ENCODE measurements at places on chromosomes 2 and 18.

DNA sequence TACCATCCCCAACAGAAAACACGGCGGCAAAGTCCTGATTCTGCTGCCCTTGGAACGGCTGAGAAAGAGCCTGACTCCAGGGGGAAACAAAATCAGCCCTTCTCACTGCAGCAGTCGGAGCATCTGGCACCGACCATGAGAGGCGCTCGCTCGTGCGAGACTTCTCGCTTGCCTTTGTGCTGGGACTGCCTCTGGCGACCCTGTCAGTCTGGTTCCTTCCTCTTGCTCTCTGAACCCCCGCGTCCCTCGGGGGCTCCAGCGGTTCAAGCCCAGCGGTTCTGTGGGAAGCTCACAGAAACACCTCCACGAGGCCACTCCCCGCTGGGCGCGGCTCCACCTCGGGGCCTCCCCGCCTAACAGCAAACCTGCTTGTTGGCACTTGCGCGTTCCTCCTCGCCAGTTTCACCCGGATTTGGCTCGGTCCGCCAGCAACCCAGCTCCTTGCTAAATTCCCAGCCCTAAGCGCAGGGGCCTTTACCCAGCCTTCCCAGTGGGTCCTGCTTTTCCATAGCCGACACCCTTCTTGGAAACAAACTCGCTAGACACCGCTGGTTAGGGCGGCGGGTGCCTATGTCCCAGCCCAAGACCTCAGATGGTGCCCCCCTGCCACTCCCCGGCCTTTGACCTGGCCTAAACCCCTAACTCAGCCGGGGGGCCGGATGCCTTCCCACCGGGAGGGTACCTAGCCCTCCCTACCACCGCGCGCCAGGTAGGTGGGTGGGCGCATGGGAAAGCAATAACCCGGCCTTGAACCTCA lies 2.2 kb downstream of the RND3 start:
- H3K27me3 ChIP-seq = peaks cover 27% of the 10 kb centered on the region
- H3K4me1 ChIP-seq = peaks cover 26% of the 10 kb centered on the region
- H3K4me3 ChIP-seq = peak overlapping the region; percentile 45
- H3K36me3 ChIP-seq = no peaks in the 10 kb centered on the region

- no peaks in the 10 kb centered on the region for H3K27me3 ChIP-seq
- H3K4me3 ChIP-seq = no peak overlapping the region
- no peak for DNase-seq
- peaks cover 12% of the 10 kb centered on the region for H3K36me3 ChIP-seq
- no peaks in the 10 kb centered on the region for H3K4me1 ChIP-seq
- no peak overlapping the region for H3K27ac ChIP-seq
These were observed 119.5 kb downstream of the MAP3K20 start for GRCh38 chr2:173195100-173195499.

GRCh38 chr2:215652388-215652787 lies 216.5 kb upstream of the FN1 start:
- H3K4me3 ChIP-seq = no peak overlapping the region
- no peaks in the 10 kb centered on the region for H3K27me3 ChIP-seq
- no peak for DNase-seq
- H3K4me1 ChIP-seq = no peaks in the 10 kb centered on the region
- H3K36me3 ChIP-seq = no peaks in the 10 kb centered on the region

DNA sequence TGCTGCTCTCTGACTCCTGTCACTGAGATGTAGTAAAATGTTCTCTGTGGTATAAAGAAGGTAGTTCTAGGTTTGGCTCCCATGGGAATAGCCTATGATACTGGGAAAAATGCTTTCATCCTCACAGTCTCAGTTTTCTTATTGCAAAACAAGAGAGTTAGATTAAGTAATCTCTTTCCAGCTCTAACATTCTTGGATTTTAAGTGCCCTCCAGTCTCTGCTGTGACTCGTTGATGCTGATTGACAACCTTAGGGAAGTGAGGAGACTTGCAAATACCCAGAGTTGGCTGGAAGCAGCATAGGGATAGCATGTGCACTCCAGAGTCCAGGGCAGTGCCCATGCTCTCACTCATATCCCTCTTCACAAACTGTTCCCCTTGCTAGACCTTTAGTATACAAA lies 534.9 kb downstream of the SLC4A3 start:
- no peak overlapping the region for H3K4me3 ChIP-seq
- no peak overlapping the region for H3K27ac ChIP-seq
- no peaks in the 10 kb centered on the region for H3K27me3 ChIP-seq
- DNase-seq = no peak
- no peaks in the 10 kb centered on the region for H3K4me1 ChIP-seq
- H3K36me3 ChIP-seq = no peaks in the 10 kb centered on the region

DNA sequence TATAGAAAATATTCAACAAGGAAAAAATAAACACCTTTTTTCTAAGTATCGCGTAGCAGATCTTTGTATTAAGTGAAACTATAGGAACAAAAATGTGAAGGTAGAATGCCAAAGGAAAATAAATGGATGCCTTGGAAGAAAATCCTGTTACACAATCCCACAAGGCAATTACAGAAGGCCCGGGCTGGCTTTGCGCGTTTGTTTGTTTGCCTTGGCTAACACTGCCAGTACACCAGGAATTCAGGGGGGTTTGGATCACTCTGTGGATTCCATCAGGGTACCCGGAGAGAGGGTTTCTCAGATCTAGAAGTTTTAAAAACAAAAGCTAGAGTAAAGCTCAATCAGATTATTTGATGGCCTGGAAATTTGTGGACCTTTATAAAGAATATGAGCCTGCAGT lies 478.3 kb downstream of the FBXO15 start:
- DNase-seq = no peak
- H3K4me3 ChIP-seq = no peak overlapping the region
- H3K27me3 ChIP-seq = no peaks in the 10 kb centered on the region

- H3K27me3 ChIP-seq = no peaks in the 10 kb centered on the region
- no peaks in the 10 kb centered on the region for H3K4me1 ChIP-seq
- H3K27ac ChIP-seq = no peak overlapping the region
- no peak for DNase-seq
- H3K4me3 ChIP-seq = no peak overlapping the region
These were observed 40.3 kb upstream of the HNMT start for GRCh38 chr2:137924019-137924418.

DNA sequence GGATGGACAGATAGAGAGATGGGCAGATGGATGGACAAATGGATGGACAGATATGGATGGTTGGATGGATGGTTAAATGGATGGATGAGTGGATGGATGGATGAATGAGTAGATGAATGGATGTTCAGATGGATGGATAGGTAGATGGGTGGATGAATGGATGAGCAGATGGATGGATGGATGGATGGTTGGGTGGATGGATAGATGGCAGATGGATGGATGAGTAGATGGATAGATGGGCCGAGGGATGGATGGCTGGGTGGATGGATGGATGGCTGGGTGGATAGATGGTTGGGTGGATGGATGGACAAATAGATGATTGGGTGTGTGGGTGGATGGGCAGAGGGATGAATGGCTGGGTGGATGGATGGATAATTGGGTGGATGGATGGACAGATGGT lies 98.9 kb upstream of the OTOS start:
- no peak overlapping the region for H3K27ac ChIP-seq
- H3K4me1 ChIP-seq = peaks cover 20% of the 10 kb centered on the region
- no peaks in the 10 kb centered on the region for H3K36me3 ChIP-seq
- DNase-seq = no peak
- H3K4me3 ChIP-seq = no peak overlapping the region

GRCh38 chr2:25213229-25213628 lies 44.8 kb upstream of the POMC start:
- H3K27me3 ChIP-seq = no peaks in the 10 kb centered on the region
- no peak for DNase-seq
- H3K4me3 ChIP-seq = no peak overlapping the region

- no peak for DNase-seq
- H3K27me3 ChIP-seq = no peaks in the 10 kb centered on the region
- H3K36me3 ChIP-seq = no peaks in the 10 kb centered on the region
- no peaks in the 10 kb centered on the region for H3K4me1 ChIP-seq
These were observed 225.4 kb upstream of the FBXO11 start for GRCh38 chr2:48131539-48132270.

- no peaks in the 10 kb centered on the region for H3K36me3 ChIP-seq
- no peaks in the 10 kb centered on the region for H3K27me3 ChIP-seq
- DNase-seq = no peak
- no peak overlapping the region for H3K27ac ChIP-seq
- no peaks in the 10 kb centered on the region for H3K4me1 ChIP-seq
These were observed 109.3 kb upstream of the SP5 start for GRCh38 chr2:170605862-170606261.

GRCh38 chr2:16155766-16156165 lies 215.4 kb downstream of the MYCN start:
- no peak overlapping the region for H3K4me3 ChIP-seq
- no peak for DNase-seq
- H3K27me3 ChIP-seq = no peaks in the 10 kb centered on the region
- no peak overlapping the region for H3K27ac ChIP-seq
- H3K4me1 ChIP-seq = no peaks in the 10 kb centered on the region

- H3K27ac ChIP-seq = no peak overlapping the region
- no peaks in the 10 kb centered on the region for H3K4me1 ChIP-seq
- no peaks in the 10 kb centered on the region for H3K27me3 ChIP-seq
- no peak for DNase-seq
- no peak overlapping the region for H3K4me3 ChIP-seq
- H3K36me3 ChIP-seq = no peaks in the 10 kb centered on the region
These were observed 1267.1 kb downstream of the LRP1B start for GRCh38 chr2:140863713-140864112.

- H3K36me3 ChIP-seq = no peaks in the 10 kb centered on the region
- H3K27me3 ChIP-seq = no peaks in the 10 kb centered on the region
- no peak for DNase-seq
These were observed 62.6 kb upstream of the MEX3C start for GRCh38 chr18:51260118-51260517.

GRCh38 chr2:98743835-98744234 lies 12.9 kb upstream of the MGAT4A start:
- H3K27ac ChIP-seq = no peak overlapping the region
- H3K27me3 ChIP-seq = no peaks in the 10 kb centered on the region
- no peak for DNase-seq
- H3K4me3 ChIP-seq = no peak overlapping the region

GRCh38 chr2:137205324-137205723 lies 440.0 kb downstream of the THSD7B start:
- no peaks in the 10 kb centered on the region for H3K36me3 ChIP-seq
- no peak for DNase-seq
- H3K27ac ChIP-seq = no peak overlapping the region
- no peaks in the 10 kb centered on the region for H3K27me3 ChIP-seq

DNA sequence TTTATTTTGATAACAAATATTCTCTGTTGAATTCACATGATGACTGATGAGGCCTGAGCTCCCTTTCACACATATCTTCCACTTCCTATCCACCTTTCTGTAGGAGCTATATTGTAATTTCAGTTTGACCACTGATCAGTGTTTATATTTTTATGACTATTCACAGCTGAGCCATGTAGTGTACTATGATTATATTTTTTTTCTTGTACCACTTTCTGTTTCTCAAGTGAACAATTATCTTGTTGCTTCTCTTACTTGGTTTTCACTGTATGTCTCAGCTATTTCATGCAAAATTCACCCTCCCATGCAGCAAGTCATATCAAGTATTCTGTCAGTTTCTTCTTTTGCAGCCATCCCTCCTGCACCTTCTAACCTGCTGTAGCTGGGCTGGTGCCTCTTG lies 78.4 kb downstream of the TMEM247 start:
- peaks cover 58% of the 10 kb centered on the region for H3K4me1 ChIP-seq
- peaks cover 5% of the 10 kb centered on the region for H3K36me3 ChIP-seq
- no peaks in the 10 kb centered on the region for H3K27me3 ChIP-seq
- no peak overlapping the region for H3K4me3 ChIP-seq
- DNase-seq = no peak

DNA sequence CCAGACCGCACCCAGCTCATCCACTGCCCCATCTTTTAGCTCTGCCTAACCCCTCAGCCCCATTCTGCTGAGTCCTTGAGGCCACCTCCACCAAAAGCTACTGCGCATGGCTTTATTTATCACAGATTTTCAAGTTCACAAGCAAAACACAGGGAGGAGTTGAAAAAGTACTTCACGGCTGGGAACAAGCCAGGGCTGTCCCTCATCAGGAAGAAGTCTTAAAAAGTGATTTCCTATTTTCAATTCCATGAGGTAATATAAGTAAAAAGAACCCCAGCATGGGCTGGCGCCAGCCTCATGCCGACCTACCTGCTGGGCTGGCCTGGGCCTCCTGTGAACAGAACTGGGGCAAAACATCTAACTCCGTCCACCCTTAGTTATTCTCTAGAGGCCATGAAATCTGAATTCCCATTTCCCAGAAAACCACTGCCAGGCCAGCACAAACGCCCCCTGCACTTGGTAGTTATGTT lies 69.0 kb downstream of the POLR1A start:
- DNase-seq = peak; percentile 78
- peaks cover 55% of the 10 kb centered on the region for H3K4me1 ChIP-seq
- H3K4me3 ChIP-seq = no peak overlapping the region
- H3K27me3 ChIP-seq = no peaks in the 10 kb centered on the region

- peak overlapping the region; percentile 75 for H3K4me3 ChIP-seq
- H3K36me3 ChIP-seq = no peaks in the 10 kb centered on the region
- DNase-seq = peak; percentile 96
- H3K4me1 ChIP-seq = peaks cover 53% of the 10 kb centered on the region
- H3K27me3 ChIP-seq = no peaks in the 10 kb centered on the region
- H3K27ac ChIP-seq = peak overlapping the region; percentile 100
These were observed 1.2 kb downstream of the YPEL5 start for GRCh38 chr2:30147715-30148610.

DNA sequence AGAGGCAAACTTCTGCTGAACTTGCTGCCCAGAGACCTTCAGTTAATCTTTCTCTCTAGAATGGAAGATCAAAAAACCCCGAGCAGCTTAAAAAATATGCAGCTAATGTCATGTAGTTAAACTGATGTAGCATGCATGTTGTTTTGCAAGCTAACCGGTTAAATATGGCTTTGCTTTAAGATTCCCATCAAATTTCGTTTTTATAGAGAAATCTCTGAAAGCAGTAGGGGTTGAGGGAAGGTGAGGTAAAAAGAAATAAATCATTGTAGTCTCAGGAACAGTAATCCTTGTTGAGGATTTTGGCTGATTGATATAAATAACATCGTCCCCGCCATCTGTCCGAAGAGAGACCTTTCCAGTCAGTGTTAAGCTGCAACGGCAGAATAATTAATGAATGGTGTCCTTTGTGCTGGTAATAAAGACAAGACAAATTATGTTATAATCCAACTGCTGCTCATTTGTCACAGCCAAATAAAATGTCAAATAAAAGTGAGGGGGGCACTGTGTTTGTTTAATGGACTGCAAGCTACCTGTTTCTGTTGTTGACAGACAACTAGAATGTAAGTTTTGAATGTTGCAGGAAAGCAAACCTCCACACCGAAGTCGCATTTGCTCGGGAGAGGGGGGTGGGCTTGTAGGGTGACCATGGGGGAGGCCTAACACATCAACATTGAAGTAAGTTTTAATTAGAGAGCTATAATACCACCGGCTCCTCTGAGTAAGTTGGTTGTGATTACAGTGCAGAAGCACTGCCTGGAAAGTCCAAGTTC lies 555.5 kb downstream of the ARHGAP15 start:
- H3K4me3 ChIP-seq = no peak overlapping the region
- no peaks in the 10 kb centered on the region for H3K27me3 ChIP-seq
- H3K4me1 ChIP-seq = peaks cover 15% of the 10 kb centered on the region
- no peak overlapping the region for H3K27ac ChIP-seq
- no peaks in the 10 kb centered on the region for H3K36me3 ChIP-seq
- no peak for DNase-seq
